Sciatic nerve (tissue), 2 donors: ENCODE measurements at places on chromosomes 4 and X. TPM values are rescaled to one million over a fixed set of nuclear protein-coding genes. Genes with fewer than 3 reads are reported as not detected.

- no peak for DNase-seq
Observed at GRCh38 chr4:118381902-118382301, 29.1 kb upstream of the PRSS12 start.

DNA sequence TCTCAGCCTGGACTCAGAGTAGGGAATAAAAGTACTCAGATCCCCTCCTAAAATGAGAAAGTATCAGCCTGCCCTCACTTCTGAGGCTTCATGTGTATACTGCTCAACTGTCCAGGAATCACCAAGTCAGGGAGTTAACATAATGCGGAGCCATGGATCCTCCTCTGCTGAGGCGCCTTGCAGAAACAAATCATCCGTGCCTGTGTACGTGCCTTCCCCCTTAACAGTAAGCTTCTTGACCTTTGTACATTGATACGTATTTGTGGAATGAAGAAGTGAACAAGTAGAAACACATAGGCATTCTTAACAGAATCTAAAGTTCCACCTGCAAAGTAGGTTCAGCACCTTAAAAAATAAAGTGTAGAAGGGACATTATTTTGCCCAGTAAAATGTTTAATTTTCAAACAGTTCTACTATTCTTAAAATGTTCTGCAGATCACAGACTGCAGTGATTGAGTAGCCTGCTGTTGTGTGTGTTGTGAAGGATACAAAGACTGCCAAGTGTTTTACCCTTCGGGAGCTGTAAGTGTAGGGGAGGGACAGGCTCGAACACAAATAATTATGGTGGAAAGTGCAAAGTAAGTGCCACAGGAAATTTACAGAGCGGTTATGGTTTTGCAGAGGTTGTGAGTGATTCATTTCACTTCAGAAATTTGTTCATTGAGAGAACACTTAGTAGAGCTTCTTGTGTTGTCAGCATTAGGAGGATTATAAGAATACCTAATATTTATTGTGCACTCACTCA lies 61.9 kb downstream of the ARHGAP10 start:
- DNase-seq, result no peak

GRCh38 chr4:31204874-31205273 lies 484.7 kb downstream of the PCDH7 start:
- no peak for DNase-seq

- DNase-seq, result no peak
Observed at GRCh38 chr4:165343353-165344191, 16.1 kb downstream of the MSMO1 start.

DNA sequence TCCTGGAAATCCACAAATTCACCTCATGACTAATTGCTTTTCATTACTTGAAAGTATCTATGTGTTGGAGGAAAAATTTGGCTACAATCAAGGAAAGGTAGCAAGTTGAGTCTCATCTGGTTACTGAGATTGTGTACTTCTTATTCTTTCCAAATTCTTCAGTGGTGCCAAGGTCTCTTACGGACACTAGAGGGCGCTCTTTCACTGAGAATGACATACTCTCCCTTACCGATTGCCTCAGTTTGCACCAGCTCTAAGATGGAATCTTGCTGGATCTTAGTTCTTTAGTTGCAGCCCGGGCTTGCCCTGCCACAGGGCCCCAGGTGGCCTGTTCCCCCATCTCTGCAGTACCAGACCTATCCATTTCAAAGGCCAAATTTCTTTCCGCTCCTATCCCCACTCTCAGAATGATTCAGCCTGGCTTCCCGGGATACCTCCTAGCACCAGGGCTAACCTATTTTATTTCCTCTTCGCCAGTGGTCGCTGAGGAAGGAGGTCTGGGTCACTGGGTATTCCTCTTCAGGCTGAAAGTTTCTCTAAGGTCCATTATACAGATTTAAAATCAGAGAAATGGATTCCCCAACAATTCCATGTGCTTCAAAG lies 24.6 kb upstream of the GPR50 start:
- no peak for DNase-seq

- DNase-seq, result no peak
Observed at GRCh38 chrX:51891821-51892551, 1.4 kb upstream of the MAGED1 start.

The TRPC5OS gene
- total RNA-seq, result not detected

The TEC gene
- total RNA-seq, result 5.3 TPM

The KIF4A gene
- total RNA-seq, result 0.18 TPM

The MAPK10 gene
- 42.3 TPM for total RNA-seq

The RHOXF1 gene
- total RNA-seq, result 0.67 TPM

The TREX2 gene
- 1.7 TPM for total RNA-seq
